H1 (cell line): ENCODE measurements at places on chromosomes 1 and 21. TPM values are rescaled to one million over a fixed set of nuclear protein-coding genes. Genes with fewer than 3 reads are reported as not detected.

DNA sequence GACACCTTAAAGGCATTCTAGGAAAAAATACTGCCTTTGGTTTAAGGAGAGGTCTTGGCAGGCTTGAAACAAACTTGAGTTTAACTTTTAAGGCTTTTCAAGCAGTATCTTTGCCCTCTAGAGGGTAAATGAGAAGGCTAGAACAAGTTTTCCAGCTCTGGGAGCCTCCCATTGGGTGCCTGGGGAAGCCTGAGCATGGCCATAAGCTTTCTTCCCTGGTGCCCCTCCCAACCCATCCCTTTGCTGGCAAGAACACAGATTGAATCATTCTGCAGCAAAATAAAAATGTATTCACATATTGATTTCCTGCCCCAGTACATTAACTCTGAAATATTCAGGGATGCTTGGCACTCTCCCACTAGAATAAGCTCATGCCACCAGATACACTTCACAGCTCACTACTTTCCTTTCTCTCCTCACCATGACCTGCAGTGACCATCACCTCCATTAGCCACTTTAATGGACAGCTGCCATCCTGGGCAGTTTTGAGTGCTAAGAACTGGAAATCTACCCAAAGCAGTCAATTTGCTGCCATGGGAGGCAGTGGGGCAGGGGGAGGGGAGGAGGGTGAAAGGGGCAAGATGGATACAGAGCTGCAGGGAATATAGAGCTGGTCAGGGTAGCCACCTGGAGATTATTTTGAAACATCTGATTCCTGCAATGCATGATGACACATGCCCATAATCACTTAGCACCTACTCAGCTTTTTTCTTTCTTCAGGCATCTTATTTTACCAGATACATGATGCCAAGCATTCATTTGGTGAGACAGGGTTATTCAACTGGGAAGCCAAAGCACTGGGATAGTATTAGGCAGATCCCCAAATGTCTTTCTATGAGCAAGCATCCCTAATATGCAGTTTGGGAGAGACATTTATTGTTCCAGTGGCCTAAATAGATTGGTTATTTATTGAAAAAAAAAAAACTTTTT lies 140.6 kb downstream of the SYT2 start:
- DNase-seq, result no peak

GRCh38 chr1:6499296-6499695 lies 7.8 kb upstream of the PLEKHG5 start:
- no peak for DNase-seq

DNA sequence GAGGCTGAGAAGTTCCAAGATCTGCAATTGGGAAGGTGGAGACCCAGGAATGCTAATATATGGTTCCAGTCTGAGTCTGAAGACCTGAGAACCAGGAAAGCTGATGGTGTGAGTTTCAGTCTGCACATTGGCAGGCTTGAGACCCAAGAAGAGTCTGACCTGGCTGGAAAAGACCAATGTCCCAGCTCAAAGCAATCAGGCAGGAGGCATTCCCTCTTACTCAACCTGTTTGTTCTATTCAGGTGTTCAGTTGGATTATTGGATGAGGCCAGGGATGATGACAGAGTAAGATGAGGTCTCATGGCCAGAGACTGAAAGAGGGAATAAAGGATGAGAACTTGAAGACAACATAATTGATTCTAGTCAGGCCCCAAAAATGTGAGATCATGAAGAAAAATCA lies 50.1 kb downstream of the SPATA46 start:
- no peak for DNase-seq

HSD3B2 gene
- polyA plus RNA-seq, result 0.05 TPM in 1 of 2 replicates, not detected in the other

CA14 gene
- 79.3 and 105 TPM in 2 replicates for polyA plus RNA-seq

KIRREL1 gene
- 14.2 and 22.9 TPM in 2 replicates for polyA plus RNA-seq

GRCh38 chr1:232038706-232039677 lies 412.4 kb downstream of the DISC1 start:
- no peak for DNase-seq

DNA sequence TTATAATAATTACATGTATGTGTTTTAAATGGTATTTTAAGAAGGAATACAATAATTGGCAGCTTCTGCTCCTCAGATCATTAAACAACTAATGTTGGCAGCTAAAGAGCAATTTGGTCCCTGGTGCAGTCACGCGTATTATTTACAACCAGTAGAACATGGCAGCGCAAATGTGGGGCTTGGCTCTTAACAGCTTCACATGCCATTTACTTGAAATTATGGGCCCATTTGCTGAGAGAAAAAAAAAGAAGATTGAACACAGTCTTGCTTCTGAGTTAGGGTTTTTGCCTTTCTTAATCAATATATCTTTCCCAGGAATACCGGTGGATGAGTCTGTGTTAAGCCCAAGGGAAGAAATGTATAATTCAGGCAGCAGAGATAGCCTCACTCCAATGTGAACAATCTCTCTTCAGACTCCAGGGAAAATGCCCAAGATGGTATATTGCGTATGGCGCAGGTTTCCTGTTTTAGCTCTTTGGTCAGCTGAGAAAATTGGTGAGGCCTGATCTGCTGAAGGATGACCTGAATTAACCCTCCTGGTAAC lies 174.5 kb downstream of the DISC1 start:
- no peak for DNase-seq

UBL4B gene
- 0.06 and 0.11 TPM in 2 replicates for polyA plus RNA-seq

DNA sequence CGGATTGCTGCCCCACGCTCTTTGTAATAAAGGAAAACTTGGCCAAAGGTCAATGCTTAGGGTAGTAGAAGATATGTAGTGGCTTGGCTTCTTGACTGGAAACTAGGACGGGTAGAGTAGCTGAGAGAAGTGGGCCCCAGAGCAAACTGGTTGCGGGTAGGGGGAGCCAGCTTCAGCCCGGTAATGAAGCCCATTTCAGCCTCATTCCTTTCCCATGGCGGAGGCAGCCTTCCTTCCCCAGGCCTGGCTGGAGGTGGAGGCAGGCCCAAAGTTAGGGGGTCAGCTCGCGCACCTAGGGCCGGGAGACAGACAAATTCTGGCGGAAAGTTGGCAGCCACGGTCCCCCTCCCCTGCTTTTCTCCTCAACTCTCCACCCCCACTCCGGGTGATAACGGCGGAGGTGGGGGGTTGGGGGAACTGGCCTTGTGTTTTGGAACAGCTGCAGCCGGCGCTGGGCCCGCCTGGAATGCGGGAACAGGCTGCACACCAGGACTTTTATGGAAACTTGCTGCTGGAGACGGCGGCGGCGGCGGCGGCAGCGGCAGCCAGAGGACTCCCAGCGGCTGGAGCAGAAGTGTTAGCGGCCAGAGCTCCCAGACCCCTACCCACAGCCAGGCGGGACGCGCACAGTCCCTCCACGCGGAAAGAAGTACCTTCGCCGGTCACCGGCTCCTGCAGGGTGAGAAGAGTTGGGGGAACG lies at the start of gene NEXN:
Gene NEXN, plus strand, starts transcription at position 544 of the 700 bp plus-strand sequence. CDS start 27,483 bp downstream, outside the sequence.
- DNase-seq, result peak; percentile 81

DNA sequence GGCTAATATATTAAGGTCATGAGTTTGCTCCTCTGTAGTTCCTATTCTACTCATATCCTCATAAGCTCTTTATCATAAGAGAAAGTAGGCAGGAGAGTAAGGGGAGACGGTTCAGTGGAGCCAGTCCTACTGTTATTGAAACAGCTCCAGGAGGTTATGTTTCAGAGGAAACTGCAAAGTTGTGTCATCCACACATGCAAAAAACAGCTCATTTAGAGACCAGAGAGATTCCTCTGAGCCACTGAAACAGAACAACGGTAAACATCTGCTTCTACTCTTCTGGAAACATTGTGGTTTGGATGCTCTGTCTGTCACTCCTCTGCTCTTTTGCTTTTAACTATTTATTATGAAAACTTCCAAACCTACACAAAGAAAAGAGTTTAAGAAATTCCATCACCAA lies 66.3 kb upstream of the PPP2R5A start:
- no peak for DNase-seq

DNA sequence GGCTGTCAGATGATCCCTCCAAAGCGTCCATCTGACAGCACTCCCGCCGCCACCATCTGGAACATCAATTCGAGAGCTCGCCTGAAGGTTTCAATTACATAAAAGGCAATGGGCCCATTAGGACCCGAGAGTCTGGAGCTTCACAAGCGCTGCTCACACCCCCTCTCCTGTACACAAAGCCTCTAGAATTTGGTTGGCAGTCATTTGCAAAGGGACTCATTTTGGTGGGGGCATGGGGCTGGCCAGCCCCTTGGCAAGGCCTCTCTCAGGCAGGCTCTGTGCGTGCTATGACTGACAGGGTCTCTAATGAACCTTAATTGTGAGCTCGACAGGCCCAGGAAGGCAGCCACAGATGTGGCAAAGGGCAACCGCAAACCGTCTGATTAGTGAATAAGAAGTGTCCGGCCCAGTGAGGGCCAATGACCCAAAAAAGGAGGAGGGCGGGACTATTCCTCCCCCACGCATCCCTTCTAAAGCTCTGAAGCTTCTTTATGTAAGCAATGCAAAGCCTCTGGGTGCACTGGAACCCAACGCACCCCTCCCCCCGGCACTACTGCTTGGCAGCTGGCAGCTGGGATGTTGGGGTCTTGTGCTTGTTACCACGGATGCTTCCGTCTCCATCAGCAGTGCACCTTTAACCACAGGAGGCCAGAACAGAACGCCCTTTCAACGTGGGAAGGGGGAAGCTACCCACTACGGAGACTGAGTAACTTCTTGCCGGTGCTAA lies 79.4 kb downstream of the CAPZB start:
- DNase-seq, result no peak

NBPF11 gene
- 6.7 and 9.2 TPM in 2 replicates for polyA plus RNA-seq

DNA sequence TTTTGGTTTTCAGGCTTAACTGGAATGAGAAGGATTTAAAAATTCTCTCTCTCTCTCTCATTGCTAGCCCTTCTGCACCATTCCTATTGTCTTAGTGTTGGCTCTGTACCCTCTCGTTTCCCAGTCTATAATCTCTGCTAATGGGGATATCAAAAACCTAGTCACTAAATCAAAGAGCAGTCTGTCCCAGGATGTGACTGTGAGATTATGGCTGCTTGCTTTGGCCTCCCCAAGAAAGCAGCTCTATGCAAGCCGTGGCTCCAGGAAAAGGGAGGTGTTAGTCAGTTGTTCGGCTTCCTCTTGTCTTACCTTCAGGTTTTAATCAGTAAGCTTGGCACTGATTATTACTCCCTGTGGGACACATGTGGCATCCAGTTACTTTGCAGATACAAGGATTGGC lies 468.8 kb downstream of the USP25 start:
- DNase-seq, result no peak

CLCA1 gene
- polyA plus RNA-seq, result not detected in 2 replicates

SELL gene
- not detected in 2 replicates for polyA plus RNA-seq

GRCh38 chr1:91725618-91725988 lies 160.3 kb downstream of the TGFBR3 start:
- DNase-seq, result no peak

DNA sequence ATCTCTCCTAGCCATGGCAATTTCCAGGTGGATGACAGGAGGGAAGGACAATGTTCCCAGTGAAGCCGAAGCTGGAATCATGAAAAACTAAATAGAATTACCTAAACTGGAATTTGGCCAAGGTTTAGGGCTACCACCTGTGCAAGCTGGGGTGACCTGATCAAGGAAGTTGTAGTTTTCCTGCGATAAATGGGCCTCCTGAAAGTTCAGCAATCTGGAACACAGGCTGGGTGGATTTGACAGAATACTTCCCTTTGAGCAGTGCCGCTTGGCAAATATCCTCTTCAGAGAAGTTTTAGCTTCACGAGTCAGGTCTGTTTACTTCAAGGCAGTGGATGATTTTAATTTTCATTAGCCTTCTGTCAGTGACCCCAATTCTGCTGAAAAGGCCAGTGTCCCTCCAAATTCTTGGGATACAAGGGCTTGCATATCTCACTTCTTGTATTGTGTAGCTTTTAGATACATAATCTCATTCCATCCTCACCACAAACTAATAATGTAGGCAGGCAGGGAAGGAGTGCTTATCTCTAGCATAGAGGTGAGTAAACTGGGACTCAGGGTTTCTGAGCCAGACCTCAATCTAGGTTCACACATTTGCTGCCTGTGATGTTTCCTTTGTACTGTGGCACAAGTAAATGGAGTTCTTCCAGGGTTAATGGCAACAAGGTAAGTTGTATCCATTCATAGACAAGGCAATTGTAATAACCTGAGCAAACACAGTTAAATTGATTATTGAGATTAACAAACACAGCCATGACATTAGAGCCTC lies 349.4 kb downstream of the NUF2 start:
- DNase-seq, result no peak

GRCh38 chr1:116740746-116741145 lies 13.5 kb upstream of the CD2 start:
- no peak for DNase-seq

- no peak for DNase-seq
These were observed 18.3 kb upstream of the PPIE start for GRCh38 chr1:39720094-39720999.

KRTAP7-1 gene
- not detected in 2 replicates for polyA plus RNA-seq

ELAPOR1 gene
- polyA plus RNA-seq, result 2.5 and 3.1 TPM in 2 replicates

GRCh38 chr1:239197871-239198270 lies 188.5 kb upstream of the CHRM3 start:
- no peak for DNase-seq

GRCh38 chr21:38794978-38795377 lies 10.8 kb upstream of the ETS2 start:
- no peak for DNase-seq

NBPF10 gene
- polyA plus RNA-seq, result 0.09 and 0.20 TPM in 2 replicates

GRCh38 chr1:43035821-43036741 lies 77.4 kb upstream of the SLC2A1 start:
- no peak for DNase-seq

SPATA46 gene
- polyA plus RNA-seq, result not detected in 2 replicates

LCE1F gene
- not detected in 2 replicates for polyA plus RNA-seq

DNA sequence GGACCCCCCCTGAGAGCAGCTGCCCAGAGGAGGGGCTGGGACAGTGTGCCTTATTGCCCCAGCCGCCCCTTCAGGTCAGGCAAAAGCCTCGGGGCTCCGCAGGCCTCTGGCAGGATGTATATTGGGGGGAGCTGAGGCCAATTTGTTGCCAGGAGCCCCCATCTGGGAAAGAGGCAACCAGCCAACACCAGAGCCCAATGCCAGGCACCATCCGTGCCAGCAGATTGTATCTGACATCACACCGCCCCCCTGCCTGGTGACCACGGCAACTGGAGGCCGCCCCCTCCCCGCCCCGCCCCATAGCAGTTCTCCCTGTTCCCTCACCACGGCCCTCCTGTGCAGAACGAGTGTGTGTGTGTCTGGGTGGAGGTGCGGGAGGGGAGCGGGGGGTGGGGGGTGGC lies 3.6 kb upstream of the PLEKHG5 start:
- DNase-seq, result no peak

GRCh38 chr1:33903210-33903589 lies 39.3 kb downstream of the HMGB4 start:
- no peak for DNase-seq

DNA sequence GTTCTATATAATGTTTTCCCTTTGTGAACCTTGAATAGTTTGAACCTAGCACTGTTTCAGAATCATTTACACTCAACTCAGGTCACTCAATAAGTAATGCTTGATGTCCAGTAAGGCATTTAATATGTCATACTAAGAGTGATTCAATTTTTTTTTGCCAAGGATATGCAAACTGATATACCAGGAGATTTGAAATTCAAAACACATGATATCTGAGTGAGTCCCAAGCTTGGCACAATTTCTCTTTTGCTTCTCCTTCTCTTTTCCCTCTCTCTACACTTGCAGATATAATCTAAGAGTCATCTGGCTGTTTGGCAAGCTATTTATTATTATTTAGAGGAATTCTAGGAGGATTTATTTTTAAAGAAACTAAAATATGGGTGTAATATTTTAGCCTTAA lies 61.6 kb upstream of the SPAG17 start:
- no peak for DNase-seq

CLIC6 gene
- 0.30 and 0.42 TPM in 2 replicates for polyA plus RNA-seq

- DNase-seq, result peak; percentile 60
These were observed 30.0 kb downstream of the LRRC3 start for GRCh38 chr21:44485254-44485793.

KIAA1614 gene
- polyA plus RNA-seq, result 1.3 and 1.9 TPM in 2 replicates
